ENCODE measurements at places on chromosomes 4 and X. TPM values are rescaled to one million over a fixed set of nuclear protein-coding genes. Genes with fewer than 3 reads are reported as not detected.

USP17L12 gene
- total RNA-seq: not detected

VSIG4 gene
- 80.5 TPM for total RNA-seq

DNA sequence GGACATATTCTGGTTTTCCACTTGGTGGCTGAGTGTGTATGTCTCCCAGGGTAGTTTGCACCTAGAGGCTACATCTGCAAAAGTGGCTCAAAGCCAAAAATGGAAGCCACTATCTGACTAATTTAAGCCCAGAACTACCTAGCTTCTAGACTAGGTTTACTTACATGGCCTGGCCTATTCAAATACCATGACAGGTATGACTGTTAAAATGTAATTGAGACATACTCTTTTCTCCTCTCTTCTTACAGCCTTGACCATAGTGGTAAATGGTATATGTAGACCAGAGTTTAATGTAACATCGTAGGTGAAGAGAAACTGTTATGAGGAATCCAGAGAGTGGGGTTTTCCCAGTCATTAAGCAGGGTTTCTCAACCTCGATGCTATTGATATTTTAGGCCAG lies 2.6 kb upstream of the TRPC5 start:
- no peak for DNase-seq

- no peak for DNase-seq
These were observed 19.6 kb downstream of the FGFR3 start for GRCh38 chr4:1812720-1813119.

- DNase-seq: no peak
These were observed 17.4 kb downstream of the GABRA4 start for GRCh38 chr4:46975812-46976553.

DNA sequence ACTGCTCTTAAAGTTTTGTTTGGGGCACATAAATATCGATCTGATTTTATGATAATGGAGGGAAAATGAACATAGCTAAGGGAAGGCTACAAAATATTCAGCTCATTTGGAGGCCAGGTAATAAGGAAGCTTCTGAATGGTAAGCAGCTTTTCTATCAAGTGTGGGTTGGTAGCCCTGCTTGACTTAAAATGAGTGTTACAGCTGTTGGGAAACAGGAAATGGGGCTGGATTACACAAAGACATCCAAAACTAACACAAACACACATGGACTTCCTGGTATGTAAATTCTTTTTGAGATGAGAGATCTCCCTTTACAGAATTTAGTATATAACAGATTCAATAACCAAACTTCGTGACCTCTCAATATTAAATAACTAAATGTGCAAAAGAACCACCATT lies 58.0 kb downstream of the FGF16 start:
- no peak for DNase-seq
